Fibroblast of villous mesenchyme (primary cell): ENCODE measurements at places on chromosomes 11 and 22. TPM values are rescaled to one million over a fixed set of nuclear protein-coding genes. Genes with fewer than 3 reads are reported as not detected.

GRCh38 chr11:59559886-59560285 is 48.5 kb downstream of the OR4D9 start:
- no peak for DNase-seq

GRCh38 chr11:33291004-33291777 is 34.0 kb downstream of the HIPK3 start:
- DNase-seq, result peak; percentile 85

GRCh38 chr11:72926076-72926475 is 111.9 kb downstream of the ATG16L2 start:
- DNase-seq, result no peak

DNA sequence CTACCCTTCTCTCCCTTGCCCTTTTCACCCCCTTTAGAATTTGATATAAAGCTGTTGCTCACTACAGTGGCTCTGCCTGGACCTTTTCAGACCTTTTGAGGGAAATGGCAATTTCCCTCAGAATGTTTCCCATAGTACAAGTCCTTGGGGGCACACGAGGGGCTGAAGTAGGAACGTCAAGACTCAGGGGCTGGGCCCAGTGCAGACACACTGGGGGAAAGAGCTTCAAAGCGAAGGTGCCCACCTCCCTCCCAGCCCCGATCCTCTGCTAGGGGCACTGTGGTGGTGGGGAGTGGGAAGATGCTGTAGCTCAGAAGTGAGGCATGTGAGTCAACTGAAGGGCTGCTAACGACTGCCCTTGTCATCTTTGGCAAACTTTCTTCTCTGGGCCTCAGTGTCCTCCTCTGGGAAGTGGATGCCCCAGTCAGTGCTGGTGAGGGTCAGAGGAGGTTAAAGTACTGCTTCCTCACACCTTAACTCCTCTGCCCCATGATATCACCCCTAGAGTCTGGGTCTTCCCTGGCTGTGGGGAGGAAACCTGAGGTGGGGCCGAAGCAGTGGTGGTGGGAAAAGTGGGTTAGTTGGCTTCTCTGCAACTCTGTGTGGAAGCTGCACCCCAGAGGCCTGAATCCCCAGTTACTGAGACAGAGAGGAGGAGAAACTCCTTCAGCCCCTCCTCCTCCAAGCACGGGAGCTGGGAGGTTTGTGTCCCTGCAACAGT is 425.3 kb upstream of the B3GAT1 start:
- no peak for DNase-seq

GRCh38 chr11:14290422-14290821 is 68.6 kb downstream of the RRAS2 start:
- no peak for DNase-seq

DNA sequence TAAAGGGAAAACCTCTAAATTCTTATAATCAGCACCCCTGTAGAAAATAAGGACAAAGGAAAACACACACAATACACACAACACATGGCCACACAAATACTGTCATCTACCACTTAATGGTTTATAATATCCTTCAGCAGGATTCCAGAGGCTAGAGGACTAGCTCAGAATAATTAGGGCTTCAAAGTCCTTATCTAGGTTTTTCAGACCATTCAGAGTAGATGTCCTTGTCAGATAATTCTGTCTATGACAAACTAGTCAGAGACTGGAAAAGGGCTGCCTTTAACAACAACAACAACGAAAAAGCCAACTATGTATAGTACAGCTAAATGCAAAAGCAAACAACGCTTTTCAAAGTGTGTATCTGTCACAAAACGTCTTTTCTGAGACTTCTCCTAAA is 456.5 kb upstream of the CNTN5 start:
- DNase-seq, result no peak

- no peak for DNase-seq
These were observed 10.1 kb downstream of the PKNOX2 start for GRCh38 chr11:125174686-125175085.

DNA sequence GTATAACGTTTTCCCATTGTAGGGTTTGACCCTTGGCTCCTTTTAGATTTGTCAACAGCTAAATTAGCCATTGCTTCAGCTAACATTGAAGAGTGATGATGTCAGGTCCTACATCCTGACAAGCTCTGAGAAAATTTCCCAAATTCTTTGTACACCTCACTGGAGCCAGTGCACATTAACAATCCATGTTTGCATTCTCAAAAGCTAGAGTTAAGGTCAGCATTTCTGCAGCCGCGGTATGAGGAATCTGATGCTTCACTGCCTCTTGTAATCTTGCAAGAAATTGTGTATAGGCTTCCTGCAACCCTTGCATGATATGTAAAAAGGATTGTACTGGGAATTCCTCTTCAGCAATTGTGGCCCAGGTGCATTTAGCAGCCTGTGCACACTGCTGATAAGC is 33.1 kb upstream of the NCAM1 start:
- no peak for DNase-seq

DNA sequence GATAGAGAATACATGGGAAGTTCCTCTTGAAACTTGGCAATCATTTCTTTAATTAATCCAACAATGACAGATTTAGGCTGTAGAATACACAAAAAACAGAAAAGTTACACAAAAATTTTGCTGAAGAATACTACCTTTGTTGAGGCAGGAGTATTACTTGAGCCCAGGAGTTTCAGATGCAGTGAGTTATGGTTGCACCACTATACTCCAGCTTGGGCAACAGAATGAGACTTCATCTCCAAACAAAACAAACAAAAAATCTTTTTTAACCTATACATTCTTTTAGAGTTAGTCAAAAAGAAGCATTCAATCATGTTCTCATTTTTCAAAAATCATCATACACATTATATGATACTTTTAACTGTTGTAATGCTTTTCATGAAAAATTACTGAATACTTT is 22.1 kb downstream of the UEVLD start:
- no peak for DNase-seq

DNA sequence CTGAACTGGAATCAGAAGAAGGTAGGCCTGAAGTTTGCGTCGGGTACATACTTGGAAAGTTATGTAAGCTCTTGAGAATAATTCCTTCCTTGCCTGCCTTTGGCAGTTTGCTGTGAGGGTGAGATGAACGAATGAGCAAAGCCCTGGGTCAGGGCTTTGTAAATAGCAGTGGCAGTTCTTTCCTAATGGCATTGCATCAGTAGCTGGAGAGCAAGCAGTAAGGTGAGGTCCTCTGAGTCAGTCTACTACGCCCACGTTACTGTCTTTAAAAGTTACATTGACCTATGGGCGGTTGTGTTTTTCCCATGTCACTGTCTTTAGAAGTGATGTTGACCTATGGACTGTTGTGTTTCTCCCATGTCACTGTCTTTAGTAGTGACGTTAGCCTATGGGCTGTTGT is 179.1 kb upstream of the E2F8 start:
- peak; percentile 90 for DNase-seq

- no peak for DNase-seq
These were observed 47.3 kb upstream of the CYP2D6 start for GRCh38 chr22:42177891-42178336.

- peak; percentile 72 for DNase-seq
These were observed 602 bp downstream of the EWSR1 start for GRCh38 chr22:29268511-29269229.

- no peak for DNase-seq
These were observed 25.7 kb downstream of the OPCML start for GRCh38 chr11:133506551-133507094.

DNA sequence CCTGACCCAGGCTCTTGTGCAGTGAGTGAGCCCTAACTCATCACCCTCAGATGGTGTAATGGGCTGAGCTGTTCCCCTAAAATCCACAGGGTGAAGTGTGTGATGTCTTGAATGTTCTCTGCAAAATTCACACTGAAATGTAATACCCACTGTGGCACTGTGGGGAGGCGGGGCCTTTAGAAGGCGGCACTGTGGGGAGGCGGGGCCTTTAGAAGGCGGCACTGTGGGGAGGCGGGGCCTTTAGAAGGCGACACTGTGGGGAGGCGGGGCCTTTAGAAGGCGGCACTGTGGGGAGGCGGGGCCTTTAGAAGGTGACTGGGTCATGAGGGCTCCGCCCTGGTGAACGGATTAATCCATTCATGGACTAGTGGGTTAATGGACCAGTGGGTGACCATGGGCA is 33.0 kb downstream of the CHID1 start:
- DNase-seq, result no peak

DNA sequence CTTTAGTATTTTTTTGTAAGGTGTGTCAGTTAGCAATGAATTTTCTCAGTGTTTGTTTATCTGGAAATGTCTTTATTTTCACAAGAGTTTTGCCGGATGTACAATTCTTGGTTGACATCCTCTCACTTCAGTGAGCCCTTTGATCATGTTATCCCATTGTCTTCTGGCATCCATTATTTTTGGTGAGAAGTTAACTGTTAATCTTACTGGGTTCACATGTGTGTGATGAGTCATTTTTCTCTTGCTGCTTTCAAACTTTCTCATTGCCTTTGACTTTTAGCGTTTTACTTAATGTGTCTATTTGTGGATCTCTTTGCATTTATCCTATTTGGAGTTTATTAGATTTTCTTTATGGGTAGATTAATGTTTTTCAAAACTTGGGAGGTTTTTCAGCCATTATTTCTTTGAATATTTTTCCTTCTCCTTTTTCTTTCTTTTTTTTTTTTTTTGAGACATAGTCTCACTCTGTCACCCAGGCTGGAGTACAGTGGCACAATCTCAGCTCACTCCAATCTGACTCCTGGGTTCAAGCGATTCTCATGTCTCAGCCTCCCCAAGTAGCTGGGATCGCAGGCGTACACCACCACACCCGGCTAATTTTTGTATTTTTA is 100.5 kb upstream of the RRM1 start:
- DNase-seq, result no peak

- no peak for DNase-seq
These were observed 2.2 kb upstream of the MTA2 start for GRCh38 chr11:62603776-62604299.

GRCh38 chr22:48635031-48635430 is 1192.6 kb downstream of the BRD1 start:
- no peak for DNase-seq

- no peak for DNase-seq
These were observed 4.3 kb downstream of the KRTAP5-6 start for GRCh38 chr11:1701091-1701807.

GRCh38 chr11:18463439-18463838 is 7.8 kb downstream of the LDHAL6A start:
- DNase-seq, result no peak

DNA sequence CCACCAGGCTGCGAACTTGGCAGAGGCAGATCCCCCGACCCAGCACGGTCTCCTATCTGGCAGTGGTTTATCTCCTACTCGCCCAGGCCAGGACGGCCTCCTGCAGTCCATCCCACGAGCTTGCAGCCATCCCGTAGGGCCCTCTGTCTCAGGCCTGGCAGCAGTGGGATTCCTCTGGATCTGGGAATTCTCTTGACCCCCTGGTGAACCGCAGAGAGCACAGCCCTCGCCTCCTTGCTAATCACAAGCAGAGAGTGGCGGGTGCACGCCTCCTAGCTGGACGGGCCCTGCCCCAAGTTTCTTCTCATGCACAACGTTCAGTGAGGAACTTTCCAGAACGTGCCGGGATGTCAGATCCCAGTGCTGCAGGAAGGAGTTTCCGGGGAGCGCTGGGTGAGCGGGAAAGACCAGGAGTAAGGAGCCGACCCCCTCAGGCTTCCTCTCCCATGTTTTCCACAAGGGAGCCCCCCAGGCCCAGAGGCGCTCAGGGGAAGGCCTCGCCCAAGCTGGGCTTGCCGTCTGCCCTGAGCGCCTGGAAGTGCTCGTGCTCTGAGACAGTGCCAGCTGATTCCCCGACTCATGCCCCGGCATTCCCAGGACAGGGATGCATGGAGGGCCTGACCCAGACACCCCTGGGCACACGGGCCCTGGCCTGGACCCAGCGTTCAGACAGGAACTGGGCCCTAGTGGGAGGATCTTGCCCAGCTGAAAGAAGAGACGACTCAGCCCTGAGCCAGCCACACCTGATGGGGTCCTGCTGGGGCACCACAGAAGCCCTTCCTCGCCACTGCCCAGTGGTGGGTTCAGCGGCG is 24.6 kb downstream of the IGF2 start:
- DNase-seq, result no peak

GRCh38 chr11:74208507-74208906 is 37.4 kb downstream of the PPME1 start:
- no peak for DNase-seq

The NOL12 gene
- total RNA-seq, result 7.3 and 10.3 TPM in 2 replicates

The KCNJ1 gene
- total RNA-seq, result under 0.01 TPM in 1 of 2 replicates, not detected in the other

The OSM gene
- 0.43 TPM in 1 of 2 replicates, not detected in the other for total RNA-seq

The TESMIN gene
- 0.32 and 2.6 TPM in 2 replicates for total RNA-seq

The PATE2 gene
- total RNA-seq, result 0.32 TPM in 1 of 2 replicates, not detected in the other

The OR52N4 gene
- total RNA-seq, result not detected in 2 replicates

The OR10G7 gene
- not detected in 2 replicates for total RNA-seq

The MOGAT2 gene
- not detected in 2 replicates for total RNA-seq

The KCNK7 gene
- total RNA-seq, result under 0.01 TPM in 1 of 2 replicates, not detected in the other

The EMID1 gene
- under 0.01 and 0.32 TPM in 2 replicates for total RNA-seq

The CRYBB3 gene
- total RNA-seq, result not detected in 2 replicates

The L3MBTL2 gene
- total RNA-seq, result 23.2 and 32.0 TPM in 2 replicates
